Hair follicular keratinocyte (primary cell): ENCODE measurements at places on chromosomes 1 and 21. TPM values are rescaled to one million over a fixed set of nuclear protein-coding genes. Genes with fewer than 3 reads are reported as not detected.

The ADAMTS5 gene
- total RNA-seq: not detected in 2 replicates

The AQP10 gene
- 0.08 TPM in 1 of 2 replicates, not detected in the other for total RNA-seq

The PRDM2 gene
- 7.9 and 16.3 TPM in 2 replicates for total RNA-seq

The HRNR gene
- not detected in 2 replicates for total RNA-seq

The OR2AK2 gene
- not detected in 2 replicates for total RNA-seq

The FAM177B gene
- total RNA-seq: not detected in 2 replicates

The DENND2C gene
- 6.2 and 9.2 TPM in 2 replicates for total RNA-seq
